ENCODE measurements at places on chromosomes 7 and 10.

DNA sequence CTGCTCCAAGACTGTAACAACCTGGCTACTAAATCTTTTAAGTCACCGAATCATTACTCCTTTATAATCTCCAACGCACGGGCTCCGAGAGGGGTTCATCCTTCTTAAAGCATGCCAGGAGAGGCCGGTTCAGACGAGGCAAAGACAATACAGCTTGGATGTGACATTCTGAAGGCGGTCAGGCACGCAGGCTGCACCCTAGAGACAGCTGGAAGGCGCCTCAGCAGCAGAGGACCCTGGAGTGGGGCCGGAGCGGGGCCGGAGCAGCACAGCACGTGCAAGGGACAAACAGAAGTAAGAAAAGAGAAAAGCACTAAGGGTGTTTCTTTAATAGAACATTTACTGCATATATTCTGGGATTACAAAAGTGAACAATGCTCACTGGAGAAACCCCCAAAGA, 97.8 kb upstream of the PPP2R2D start:
- no peak for DNase-seq

GRCh38 chr7:155190688-155191087, 107.0 kb upstream of the INSIG1 start:
- peak; percentile 61 for DNase-seq

- no peak for DNase-seq
Measured at GRCh38 chr7:6256677-6257535, 15.5 kb downstream of the CYTH3 start.

DNA sequence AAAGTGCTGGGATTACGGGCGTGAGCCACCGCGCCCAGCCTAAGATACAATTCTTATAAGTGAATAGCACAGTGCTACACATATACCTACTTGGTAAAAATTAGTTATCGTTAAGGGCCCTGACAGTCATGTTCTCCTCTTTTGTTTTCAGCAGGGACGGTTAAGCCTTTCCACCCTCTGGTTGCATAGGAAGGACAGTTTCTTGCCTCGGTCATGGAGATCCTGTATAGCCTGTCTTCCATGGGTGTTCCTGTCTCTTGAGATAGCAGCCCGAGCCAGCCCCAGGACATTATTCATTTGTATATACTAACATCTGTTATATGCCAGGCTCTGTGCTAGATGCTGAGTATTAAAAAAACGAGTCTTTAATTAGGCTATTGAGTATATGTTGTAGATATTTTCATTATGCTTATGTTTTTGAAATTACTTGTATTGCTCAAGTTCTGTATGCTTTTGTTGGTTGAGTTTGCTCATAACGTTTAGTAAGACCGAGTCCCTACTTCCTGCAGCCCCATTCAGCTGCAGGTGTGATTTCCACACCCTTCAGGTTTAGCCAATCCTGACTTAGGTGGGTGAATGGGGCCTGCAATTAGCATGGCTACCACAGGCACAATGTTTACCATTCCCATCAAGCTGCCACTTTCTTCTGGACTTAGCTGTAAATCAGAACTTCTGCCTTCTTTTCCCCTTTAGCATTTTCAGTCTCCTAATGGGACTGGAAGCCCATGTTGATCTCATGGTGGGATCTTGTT, 24.8 kb downstream of the CCSER2 start:
- no peak for DNase-seq

DNA sequence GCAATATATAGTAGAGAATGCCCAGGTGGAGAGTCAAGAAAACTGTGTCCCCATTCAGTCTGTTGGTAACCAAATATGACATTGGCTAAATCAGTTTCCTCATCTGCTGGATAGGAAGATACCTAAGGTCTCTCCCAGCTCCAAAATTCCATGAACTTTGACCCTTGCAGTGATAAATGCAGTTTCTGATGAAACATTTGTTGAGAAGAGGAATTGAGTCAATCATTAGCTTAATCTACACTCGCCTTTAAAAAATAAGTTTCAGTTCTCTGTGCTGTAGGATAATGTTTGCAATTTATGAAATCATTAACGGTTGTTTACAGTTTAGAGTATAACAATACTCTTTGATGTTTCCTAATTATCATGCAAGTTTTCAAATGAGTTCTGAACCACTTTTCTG, 38.0 kb upstream of the SLC25A13 start:
- DNase-seq, result peak; percentile 5

- no peak for DNase-seq
Measured at GRCh38 chr10:113473851-113474250, 79.0 kb upstream of the HABP2 start.

DNA sequence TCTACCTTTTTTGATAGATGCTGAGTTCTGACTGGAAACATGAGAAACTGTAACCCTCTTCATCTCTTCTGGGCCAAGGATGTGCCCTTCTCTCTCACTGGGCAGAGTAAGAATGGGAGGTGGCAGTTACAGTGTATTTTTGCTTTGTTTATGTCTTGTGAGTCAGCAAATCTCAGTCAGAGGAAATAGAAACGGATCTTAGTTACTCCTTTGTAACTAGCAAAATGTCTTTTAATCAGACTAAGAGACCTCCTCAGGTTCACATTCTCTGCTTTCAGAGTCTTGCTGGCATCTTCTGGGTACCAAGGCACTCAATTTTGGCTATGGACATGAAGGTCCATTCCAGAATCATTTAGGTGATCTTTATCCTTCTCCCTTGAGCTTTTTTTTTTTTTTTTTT, 70.9 kb downstream of the HHEX start:
- no peak for DNase-seq

- no peak for DNase-seq
Measured at GRCh38 chr10:48245977-48246376, 28.5 kb downstream of the FRMPD2 start.

DNA sequence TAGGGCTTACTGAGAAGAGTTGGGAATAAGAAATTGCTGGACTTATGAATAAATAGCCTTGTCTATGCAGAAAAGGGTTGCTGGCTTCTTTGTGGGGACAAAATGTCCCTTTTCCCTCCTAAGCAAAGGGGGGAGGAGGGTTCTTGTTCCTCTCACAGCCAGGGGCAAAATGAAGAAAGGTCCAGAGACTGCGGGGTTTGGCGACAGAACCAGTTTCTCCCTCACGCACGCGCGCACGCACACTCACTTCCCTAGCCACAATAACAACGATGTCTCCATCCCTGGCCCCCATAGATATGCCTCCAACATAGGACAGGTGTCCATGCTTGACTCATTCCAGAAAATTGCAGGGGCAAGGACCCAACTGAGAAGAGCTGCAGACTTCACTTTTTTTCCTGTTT, 3.3 kb downstream of the ZMIZ1 start:
- no peak for DNase-seq

DNA sequence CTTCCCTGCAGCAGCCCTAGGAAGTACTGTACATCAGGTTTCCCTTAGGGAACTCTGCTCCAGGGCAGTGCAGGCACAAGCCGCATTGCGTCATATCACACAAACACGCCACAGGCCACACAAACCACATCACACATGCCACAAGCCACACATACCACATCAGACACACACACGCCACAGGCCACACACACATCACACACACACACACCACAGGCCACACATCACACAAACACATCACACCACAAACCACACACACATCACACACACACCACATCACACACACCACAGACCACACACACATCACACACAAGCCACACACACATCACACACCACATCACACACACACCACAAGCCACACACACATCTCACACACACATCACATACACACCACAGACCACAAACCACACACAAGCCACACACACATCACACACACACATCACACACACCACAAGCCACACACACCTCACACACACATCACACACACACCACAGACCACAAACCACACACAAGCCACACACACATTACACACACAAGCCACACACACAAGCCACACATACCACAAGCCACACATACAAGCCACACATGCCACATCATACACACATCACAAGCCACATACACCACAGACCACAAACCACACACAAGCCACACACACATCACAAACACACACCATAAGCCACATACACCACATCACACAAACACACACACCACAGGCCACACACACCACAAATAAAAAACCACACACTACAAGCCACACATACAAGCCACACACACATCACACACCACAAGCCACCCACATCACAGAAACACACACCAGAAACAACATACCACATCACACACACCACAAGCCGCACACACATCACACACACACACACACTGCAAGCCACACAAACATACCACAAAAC, 53.4 kb downstream of the TMEM209 start:
- no peak for DNase-seq

GRCh38 chr7:47413526-47414341, 168.2 kb downstream of the TNS3 start:
- DNase-seq, result no peak

- no peak for DNase-seq
Measured at GRCh38 chr7:39321909-39322498, 244.2 kb upstream of the YAE1 start.

GRCh38 chr7:26447116-26447515, 155.5 kb downstream of the SNX10 start:
- DNase-seq, result no peak

DNA sequence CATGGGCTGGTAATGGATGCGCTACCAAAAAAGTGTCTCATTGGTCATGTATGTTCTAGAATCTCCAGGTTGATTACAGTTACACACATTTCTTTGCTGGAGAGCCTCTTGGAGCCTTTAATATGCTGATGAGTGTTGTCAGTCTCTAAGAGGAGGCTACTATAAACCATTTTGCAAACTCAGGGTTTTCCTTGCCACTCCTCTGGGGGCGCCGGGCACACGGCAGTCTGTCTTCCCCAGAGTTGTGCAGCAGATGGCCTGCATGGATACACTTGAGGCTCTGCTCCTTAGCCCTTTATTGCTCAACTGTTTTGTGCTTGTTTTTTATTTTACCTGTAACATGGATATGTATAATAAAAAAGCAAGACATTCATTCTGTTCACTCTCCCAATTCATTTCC, 196.5 kb downstream of the ACTR3B start:
- no peak for DNase-seq

DNA sequence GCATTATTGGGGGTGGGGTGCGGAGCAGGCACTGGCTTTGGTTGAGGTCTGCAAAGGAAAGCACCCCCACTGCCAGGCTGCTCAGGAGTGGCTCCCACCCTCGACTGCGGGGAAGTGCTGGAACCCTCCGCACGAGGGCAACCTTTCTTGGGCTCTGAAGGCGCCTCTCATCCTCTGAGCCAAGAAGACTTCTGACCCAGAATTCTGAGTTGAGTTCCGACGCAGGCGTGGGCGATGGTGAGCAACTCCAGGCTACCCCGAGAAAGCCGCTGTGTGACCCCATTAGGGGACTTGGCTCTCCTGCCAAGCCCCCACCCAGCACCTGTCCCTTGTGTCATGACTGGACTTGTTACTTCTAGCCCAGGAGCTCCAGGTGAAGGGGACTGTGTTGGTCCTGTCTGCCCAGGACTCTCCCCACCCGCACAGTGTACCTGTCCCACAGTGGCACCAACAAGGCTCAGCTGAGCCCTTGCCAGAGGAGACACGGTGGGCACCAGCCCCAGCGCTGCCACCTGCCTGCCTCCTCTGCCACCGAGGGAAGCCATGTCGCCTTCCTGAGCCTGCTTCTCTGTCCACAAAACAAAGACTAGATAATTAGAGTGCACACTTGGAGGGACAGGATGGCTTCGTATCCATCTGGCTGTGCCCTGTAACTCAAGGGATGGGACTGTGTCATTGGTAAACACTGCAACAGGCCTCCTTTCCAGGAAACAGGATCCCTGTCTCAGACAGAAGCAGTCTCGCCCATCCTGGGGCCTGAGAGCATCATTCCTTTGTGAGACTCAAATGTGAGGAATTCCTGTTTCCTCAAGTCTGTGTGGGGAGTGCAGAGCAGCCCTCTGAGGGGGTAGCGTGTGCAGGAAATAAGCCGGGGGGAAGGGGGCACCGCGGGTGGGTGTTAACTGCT, 128.8 kb downstream of the LHPP start:
- no peak for DNase-seq

- DNase-seq, result no peak
Measured at GRCh38 chr10:119370111-119370741, 162.9 kb downstream of the GRK5 start.

- no peak for DNase-seq
Measured at GRCh38 chr7:1259621-1260243, 27.1 kb downstream of the UNCX start.

GRCh38 chr7:73740212-73740611, 1.6 kb upstream of the ABHD11 start:
- DNase-seq, result no peak

DNA sequence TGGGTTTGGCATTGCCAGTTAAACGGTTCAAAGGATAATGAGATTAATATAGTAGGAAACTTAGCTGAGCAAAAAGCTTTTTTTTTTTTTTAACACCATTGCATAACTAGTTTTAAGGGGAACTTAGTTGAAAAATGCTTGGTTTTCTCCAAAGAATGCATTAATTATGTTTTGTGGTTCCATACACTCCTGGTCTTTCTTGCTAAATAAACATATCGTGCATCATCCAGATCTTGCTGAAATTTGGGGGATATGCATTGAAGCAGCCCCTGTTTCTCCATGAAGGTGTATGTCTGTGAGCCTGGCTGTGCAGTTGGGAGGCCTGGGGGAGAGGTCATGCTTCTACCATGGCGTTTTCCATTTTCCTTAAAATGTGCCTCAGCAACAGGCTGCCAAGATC, 558.2 kb upstream of the GALNT17 start:
- DNase-seq, result no peak

DNA sequence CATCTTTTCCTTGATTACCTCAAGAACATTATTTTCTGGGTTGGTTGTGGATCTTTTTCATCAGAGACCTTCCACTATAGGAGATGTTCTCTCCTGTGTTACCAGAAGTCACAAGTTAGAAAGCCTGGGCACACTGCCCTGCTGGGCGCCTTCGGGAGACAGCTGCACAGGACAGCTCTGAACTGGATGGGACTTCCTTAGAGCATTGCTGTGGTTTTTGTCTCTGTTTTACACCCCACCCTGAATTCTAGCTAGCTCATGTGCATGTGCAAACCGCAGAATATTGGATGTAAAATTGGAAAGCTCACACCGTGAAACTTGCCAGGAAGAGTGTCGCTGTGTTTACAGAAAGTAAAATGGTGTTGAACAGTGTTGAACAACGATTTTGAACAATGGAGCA, 54.4 kb upstream of the SEC61G start:
- DNase-seq, result no peak

- DNase-seq, result no peak
Measured at GRCh38 chr7:82615527-82615926, 171.9 kb upstream of the CACNA2D1 start.

- peak; percentile 29 for DNase-seq
Measured at GRCh38 chr10:26557641-26558014, 119.5 kb downstream of the APBB1IP start.

DNA sequence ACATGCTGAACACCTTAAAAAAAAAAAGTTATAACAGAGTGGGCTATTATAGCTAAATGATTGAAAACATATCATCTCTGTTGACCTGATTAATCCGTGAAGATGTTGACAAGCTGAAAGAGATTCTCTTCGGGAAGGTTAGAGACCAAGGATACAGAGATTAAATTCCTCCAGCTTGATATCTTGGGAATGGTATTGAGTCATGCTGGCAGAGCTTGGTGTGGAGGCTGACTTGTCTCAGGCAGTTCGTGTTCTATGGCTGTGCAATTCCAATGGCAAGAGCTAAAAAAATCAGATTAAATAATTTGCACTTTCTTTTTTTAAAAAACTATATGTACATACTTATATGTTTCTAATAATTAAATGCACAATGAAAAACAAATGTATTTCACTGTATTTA, 24.9 kb upstream of the CACNA2D1 start:
- no peak for DNase-seq

Data from A549 (cell line).